Foreskin keratinocyte (primary cell): ENCODE measurements at places on chromosomes 4 and X. TPM values are rescaled to one million over a fixed set of nuclear protein-coding genes. Genes with fewer than 3 reads are reported as not detected.

Gene RBM46
- polyA plus RNA-seq = not detected in 2 replicates

Gene BEND4
- not detected in 2 replicates for polyA plus RNA-seq

Gene GSPT2
- polyA plus RNA-seq = 2.3 and 2.6 TPM in 2 replicates

Gene HHIP
- polyA plus RNA-seq = 0.52 and 1.6 TPM in 2 replicates

Gene RTL5
- 0.14 and 0.15 TPM in 2 replicates for polyA plus RNA-seq

Gene HPGDS
- not detected in 2 replicates for polyA plus RNA-seq

Gene FAM114A1
- 14.2 and 17.1 TPM in 2 replicates for polyA plus RNA-seq

Gene AMTN
- not detected in 2 replicates for polyA plus RNA-seq

Gene UGT2B17
- polyA plus RNA-seq = not detected in 2 replicates

Gene CSAG3
- not detected in 2 replicates for polyA plus RNA-seq

Gene RNF128
- polyA plus RNA-seq = 0.69 and 1.3 TPM in 2 replicates

Gene TIGD2
- 4.3 and 5.9 TPM in 2 replicates for polyA plus RNA-seq

- no peak for DNase-seq
These were observed 721.7 kb downstream of the PCDH18 start for GRCh38 chr4:136810626-136811025.

DNA sequence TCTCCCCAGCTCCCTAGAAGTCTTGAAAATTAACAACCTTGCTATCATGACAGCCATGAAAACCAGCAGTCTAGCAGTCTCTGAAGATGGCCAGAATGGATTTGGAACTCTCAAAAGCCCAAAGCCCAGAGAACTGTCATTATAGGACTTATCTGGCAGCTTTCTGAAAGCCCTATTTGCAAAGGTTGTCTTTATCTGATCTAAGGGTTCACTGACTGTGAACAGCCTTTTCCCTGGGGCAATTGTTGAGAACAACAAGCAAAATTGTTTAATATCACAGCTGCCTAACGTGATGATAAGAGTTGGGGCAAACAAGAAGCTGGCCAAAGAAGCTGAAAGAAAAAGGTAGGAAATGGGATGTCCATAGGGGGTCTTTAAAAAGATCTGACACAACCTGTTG is 20.9 kb upstream of the KLHL8 start:
- no peak for DNase-seq

DNA sequence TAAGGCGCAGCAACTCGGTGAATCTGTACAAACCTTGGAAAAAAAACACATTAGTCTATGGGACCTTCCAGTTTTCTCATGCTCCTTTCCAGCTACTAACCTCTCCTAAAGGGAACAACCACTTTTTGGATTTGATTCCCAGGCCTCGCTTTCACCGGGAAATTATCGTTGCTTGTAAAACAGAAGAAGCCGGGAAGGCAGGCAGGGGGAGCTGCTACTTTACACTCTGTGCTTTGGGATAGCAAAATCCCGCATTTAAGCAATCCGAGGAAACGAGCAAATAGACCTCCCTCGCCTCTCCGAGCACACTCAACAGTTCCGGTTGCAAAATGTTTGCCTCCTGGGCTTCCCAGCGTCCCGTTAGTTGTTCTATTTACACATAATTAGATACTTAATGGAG is 1.2 kb downstream of the CD38 start:
- peak; percentile 40 for DNase-seq

DNA sequence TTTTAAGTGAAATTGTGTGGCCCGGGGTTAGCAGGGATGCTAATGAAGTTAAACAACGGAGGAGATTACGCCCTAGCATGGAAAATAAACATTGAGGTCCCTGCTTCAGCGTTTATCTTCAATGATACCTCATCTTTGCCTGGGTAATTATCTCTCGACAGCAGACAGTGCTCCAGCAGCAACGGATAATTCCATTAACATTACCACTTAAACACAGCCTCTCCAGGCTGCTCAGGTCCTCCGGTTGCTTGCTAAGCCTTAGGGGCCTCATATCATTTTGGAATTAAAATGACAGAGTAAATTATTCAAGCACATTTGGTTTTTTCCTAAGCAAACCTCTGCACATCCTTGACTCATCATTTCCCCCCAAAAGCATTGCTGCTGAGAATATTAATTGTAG is 281.5 kb upstream of the KLF3 start:
- DNase-seq = no peak

- DNase-seq = no peak
These were observed 3.2 kb upstream of the TLR10 start for GRCh38 chr4:38785901-38786402.

DNA sequence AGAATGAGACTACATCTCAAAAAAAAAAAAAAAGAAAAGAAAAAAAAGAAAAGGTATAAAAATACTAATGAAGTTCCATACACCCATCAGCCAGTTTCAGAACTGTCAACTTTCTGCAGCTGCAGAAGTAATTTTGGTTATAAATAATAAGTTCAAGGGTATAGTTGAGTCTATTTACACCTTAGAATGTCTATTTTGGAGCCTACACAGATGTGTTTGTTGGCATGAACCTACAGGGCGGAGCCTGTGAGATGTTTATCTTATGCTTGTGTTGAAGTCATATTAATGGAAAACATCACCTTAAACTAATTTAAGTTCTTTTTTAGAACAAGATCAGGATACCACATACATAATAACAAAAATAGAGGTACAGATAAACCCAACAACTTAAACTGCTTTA is 85.8 kb downstream of the RAPGEF2 start:
- no peak for DNase-seq

- peak; percentile 56 for DNase-seq
These were observed 212.9 kb downstream of the PDHA2 start for GRCh38 chr4:96052827-96053226.

- no peak for DNase-seq
These were observed 1002.9 kb upstream of the IGFBP7 start for GRCh38 chr4:58113126-58113525.

DNA sequence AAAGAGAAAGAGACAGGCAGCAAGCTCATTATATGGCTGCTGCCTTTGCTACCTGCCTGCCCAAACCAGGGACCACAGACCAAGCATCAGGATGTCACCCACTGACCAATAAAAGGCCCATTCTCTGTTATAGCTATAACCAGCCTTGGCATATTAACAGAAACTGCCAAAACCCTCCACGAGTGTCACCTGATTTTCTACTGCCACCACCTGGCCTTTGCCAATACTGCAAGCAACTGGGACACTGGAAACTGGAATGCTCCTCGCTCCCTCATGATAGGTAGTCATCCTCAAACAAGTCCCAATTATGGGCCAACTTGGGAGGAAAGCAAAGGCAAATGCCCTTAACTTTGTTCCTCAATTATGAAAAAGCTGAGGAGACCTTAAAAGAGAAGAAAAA is 76.0 kb downstream of the SPIN4 start:
- DNase-seq = no peak

DNA sequence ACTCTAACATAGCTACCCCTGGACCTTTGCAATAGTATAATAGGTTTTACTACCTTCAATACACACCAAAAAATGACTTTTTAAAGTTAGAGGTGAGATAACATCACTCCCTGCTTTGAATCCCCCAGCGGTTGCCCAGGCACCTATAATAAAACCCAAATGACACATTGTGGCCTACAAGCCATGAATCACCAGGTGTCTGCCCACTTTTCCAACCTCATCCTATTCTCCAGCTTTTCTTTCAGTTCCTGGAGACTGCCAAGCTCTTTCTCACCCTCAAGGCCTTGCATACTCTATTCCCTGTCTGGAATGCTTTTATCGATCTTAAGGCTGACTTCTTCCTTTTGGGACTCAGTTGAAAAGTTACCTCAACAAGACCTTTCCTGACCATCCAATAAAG is 16.4 kb upstream of the PRSS48 start:
- DNase-seq = peak; percentile 71

DNA sequence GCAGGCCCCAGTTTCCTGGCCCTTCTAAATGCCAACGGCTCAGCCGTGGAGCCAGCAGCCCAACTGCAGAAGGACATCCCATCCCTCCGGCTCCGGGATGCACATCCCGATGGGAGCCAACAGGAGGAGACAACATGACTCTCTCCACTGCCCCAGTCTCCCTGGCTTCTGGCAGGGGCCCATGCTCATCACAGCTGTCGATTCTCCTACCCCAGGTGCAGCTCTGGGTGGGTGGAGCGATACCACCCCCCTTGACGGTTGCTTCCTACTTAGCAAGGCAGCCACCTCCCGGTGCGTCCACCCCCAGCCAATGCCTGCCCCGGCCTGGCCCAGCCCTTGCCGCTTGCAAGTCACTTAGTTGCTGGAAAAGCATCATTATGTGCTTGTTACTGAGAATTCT is 19.5 kb downstream of the ZNF275 start:
- no peak for DNase-seq

- DNase-seq = no peak
These were observed 24.6 kb upstream of the ADGRL3 start for GRCh38 chr4:61175495-61175894.

DNA sequence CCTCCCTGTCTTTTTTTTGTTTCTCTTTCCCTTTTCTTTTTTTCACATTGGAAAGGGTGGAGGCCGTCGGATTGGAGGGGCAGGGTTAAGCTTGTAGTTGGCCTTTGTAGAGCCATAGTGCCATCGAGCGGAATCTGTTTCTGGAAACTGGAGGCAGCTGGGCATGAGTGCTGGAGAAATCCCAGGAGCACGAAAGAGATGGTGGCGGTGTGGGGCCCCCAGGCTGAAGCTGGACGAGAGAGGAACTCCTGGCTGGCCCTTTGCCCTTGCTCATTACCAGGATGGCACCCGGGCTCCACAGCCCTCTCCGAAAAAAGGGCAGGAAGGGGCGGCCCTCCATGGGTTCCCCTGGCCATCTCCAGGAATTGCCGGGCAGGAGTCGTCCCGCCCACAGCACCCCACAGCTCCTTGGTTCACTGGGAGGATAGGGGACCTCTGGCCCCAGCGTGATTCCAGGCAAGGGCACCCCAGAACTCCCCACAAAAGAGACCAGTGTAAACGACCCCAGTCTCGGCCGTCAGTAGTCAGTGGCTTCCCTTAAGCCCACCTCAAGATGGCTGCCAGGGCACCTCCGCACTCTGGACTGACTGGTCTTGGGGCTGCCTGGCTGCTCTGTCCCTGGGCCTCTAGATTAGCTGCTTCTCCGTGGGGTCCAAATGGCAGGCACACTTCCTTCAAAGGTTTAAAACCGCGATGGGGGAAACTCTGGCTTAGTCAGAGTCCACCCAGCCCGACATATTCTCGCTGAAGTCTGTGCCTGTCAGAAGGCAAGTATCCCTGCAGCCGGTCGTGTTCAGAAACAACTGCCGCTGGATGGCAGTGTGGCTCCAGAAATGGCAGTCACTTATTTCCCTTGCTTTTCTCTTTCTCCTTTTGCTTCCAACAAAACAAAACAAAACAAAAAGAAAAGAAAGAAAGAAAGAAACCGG is 74.1 kb downstream of the NBDY start:
- DNase-seq = peak; percentile 32

DNA sequence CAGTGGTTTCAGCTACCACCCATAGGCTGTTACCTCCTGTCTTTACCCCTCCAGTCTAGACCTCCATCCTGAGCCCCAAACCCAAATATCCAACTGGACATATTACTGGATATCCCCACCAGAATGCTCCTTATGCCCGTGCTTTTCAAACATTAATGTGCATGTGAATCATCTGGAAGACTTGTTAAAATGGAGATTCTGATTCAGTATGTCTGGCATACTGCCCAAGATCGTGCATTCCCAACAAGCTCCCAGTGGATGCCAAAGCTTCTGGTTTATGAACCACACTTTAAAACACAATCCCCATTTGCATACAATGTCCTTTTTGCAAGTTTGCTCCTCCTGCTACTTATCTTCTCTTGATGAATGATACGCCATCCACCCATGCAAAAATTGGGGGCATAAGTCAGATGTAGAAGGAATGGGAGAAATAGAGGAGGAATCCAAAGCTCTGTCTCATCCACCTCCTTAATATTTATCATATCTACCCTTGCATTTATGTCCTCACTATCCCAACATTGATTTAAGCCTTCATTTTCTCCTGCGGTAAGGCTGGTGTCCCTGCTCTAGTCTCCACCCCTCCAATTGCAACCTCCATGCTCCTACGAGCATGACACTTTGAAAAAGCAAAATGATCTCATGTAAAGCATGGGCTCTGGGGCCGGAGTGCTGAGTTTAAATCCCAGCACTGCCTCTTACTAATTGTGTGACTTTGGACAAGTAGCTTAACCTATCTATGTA is 7.4 kb upstream of the PGRMC1 start:
- DNase-seq = peak; percentile 69

GRCh38 chrX:129768586-129769466 is 10.9 kb upstream of the SASH3 start:
- DNase-seq = no peak

GRCh38 chr4:144399927-144400326 is 246.0 kb upstream of the HHIP start:
- DNase-seq = peak; percentile 92

- no peak for DNase-seq
These were observed 269.9 kb downstream of the SPRY1 start for GRCh38 chr4:123666486-123666885.

- DNase-seq = no peak
These were observed 25.3 kb downstream of the GPC4 start for GRCh38 chrX:133389975-133390374.

DNA sequence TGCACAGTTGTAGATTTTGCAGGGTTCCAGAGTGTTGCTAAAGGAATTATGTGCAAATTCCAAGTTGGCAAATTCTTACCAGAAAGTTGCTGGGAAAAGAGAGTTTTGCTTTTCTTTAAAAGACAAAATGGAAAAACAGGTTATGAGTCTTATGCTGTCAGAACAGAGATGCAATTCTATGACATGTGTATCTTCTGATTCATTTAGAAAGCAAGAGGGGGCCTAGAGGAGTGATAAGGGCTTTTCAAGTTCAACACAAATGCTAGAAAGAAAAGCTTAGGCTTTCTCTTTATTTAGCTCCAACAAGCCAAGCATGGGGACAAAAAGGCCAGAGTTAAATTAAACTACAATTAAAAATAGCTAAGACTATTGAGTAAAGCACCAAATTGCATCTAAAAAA is 72.4 kb upstream of the GATB start:
- no peak for DNase-seq

- DNase-seq = no peak
These were observed 30.7 kb upstream of the KLHL8 start for GRCh38 chr4:87251106-87251505.

DNA sequence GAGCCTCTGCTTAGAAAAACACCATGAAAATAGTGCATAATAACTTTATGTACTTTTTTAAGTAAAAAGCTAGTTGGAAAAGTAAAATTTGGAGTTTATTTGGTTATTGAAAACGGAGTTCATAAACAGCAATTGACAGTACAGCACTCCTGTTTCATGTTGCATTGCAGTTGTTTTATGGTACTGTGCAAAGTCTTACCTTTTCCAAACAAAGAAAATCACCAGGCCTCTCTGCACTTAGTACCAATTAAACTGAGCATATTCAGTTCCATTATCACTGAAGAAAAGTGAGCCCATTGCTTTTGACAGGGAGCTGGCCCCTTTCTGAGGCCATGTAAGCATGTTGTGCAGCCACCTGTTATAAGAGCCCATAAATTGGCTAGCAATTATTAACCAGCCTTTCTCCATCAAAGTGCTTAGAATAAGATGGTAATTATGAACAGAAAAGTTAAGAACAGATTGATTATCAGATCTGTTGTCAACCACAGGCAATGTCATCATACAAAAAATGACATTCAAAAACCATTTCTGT is 376.6 kb upstream of the EMCN start:
- no peak for DNase-seq

DNA sequence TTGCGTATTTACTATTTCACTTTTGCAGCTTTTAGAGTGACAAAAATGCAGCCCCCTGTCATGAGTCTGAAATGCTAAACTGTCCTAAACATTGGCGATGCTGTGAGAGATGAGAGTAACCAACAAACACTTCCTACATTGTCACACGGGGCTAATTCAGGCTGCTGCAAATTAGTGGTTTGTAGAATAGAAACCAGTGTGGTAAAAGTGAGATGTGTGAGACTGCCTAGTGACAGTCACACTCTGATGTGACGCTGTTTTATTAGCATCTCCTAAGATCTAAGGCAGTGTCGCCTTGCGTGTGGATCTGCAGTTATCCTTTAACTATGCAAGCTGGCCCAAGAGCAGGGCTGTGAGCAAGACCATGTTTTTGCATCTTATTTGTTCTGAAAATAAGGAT is 800.2 kb upstream of the TENM3 start:
- no peak for DNase-seq
